Motor neuron (in vitro differentiated cells): ENCODE measurements at places on chromosomes 4 and X. TPM values are rescaled to one million over a fixed set of nuclear protein-coding genes. Genes with fewer than 3 reads are reported as not detected.

DNA sequence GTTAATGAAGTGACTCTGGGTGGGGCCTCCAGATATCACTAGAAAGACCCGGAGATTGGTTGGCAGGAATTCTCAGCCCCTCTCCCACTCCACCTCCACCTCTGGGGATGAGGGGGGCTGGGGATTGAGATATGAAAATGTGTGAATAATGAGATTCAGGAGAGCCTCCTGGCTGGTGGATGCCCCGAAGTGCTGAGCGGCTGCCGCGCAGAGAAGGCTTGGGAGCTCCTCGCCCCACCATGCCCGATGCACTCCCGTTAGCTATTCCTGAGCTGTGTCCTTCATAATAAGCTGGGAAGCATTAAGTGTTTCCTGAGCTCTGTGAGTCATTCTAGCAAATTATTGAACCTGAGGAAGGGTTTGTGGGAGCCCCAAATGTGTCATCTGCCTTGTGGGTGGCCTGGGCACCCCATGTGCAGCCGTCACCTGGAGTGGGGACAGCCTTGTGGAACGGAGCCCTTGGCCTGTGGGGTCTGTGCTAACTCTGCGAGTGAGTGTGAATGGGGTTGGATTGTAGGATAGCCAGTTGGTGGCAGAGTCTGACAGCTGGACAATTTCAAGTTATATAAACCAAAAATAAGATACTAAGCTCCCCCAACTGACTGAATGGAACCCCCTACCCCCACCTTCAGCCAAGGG is 4.4 kb upstream of the MAEA start:
- ATAC-seq: no peak

GRCh38 chrX:153457136-153457825 is 11.4 kb upstream of the TREX2 start:
- ATAC-seq: no peak

GRCh38 chrX:10447564-10448214 is 172.7 kb downstream of the MID1 start:
- no peak for ATAC-seq

- ATAC-seq: no peak
Measured at GRCh38 chr4:85807247-85807950, 332.4 kb downstream of the ARHGAP24 start.

The PABPC1L2A gene
- total RNA-seq: 1.6 and 1.8 TPM in 2 replicates

The STPG2 gene
- 0.23 and 0.52 TPM in 2 replicates for total RNA-seq

The TMEM35A gene
- 4.0 and 4.4 TPM in 2 replicates for total RNA-seq
